ENCODE measurements at places on chromosomes 4 and X. TPM values are rescaled to one million over a fixed set of nuclear protein-coding genes. Genes with fewer than 3 reads are reported as not detected.

The ZFP42 gene
- total RNA-seq: not detected

The PPID gene
- total RNA-seq: 63.0 TPM

The ARHGAP6 gene
- total RNA-seq: not detected

The ADH1B gene
- total RNA-seq: 0.91 TPM

The GUCY1A1 gene
- total RNA-seq: 0.30 TPM

The NHSL2 gene
- total RNA-seq: 0.65 TPM

The EGFL6 gene
- total RNA-seq: 0.24 TPM

The IL2 gene
- total RNA-seq: 3,324 TPM

The RPS6KA6 gene
- 0.16 TPM for total RNA-seq

The SSX1 gene
- not detected for total RNA-seq

The PROM1 gene
- 0.66 TPM for total RNA-seq

All from activated T-cell treated with anti-CD3 and anti-CD28 coated beads, Interleukin-2, amount 50 U/mL, for 4 hours (primary cell).